Mesenchymal stem cell (in vitro differentiated cells and primary cell): ENCODE measurements at places on chromosomes 4 and X.

DNA sequence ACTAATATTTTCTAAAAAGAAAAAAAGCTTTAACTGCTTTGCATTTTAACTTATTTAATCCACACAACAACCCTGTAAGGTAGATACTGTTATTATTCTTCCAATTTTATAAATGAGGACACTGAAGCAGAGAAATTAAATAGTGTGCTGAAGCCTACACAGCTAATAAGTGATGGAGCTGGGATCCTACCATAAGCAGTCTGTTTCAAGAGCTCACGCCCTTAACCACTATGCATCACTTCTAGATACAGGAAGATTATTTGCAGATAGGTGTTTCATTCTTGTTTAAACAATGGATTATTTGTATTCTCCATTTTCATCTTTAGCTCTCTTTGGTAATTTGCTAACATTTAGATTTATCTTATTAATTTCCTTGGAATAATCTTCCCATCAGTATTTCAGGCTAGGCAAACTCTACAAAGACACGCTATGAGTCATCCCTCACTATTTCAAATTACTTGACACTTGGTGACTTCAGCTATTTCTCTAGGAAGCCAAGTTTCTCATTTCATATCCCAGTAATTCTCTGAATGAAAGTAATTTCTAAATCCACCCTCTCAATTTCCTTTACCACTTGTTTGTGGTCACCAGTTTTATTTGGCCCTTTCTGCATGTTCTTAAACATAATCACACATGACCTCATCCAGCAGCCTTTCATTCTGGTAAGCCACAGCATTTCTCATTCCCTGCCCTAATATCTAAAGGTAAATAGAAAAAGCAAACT is 67.3 kb downstream of the ASB9 start:
- peak; percentile 45 for DNase-seq

- DNase-seq, result no peak
Measured at GRCh38 chrX:65609237-65609636, 58.2 kb upstream of the MSN start.

DNA sequence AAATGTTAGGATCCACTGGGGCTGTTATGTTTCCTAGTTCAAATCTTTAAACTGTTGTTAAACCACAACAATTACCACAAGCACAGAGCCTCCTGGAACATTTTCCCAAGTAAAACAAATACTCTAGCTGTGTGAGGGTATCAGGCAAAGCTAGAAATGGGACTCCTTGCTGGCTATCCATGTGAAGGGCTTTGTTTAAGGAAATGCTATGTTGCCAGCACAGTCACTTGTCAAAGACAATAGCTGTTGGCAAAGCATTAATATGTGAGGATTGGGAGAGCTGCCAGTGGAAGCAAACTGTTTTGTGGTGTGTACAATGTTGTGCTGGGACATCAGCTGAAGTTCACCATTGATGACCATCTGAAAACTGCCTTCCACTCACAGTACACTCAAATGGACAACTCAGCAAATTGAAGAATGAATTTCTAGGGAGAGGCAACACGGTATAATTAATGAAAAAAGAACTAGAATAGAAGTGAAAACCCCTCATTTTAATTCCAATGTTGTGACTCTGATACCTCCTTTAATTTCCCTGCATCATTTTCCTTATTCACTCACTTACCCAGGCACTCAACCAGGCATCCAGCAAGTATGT is 100.8 kb downstream of the ANXA3 start:
- no peak for DNase-seq

DNA sequence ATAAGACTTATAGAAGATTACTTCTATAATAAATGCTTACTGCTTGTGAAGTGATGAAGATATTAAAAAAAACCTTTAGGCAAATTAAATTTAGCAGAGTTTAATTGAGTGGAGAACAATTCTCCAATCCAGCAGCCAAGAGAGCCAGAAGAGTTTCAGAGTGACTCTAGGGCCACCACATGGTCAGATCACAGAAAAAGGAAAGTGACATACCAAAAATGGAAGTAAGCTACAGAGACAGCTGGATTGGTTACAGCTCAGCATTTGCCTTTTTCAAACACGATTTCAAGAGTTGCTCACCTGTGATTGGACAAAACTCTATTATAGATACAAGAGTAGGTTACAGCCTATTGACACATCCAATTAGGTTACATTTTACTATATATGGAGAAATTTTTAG is 79.0 kb upstream of the TRAM1L1 start:
- DNase-seq, result no peak

- DNase-seq, result no peak
Measured at GRCh38 chr4:159787901-159788300, 685.0 kb downstream of the RAPGEF2 start.

DNA sequence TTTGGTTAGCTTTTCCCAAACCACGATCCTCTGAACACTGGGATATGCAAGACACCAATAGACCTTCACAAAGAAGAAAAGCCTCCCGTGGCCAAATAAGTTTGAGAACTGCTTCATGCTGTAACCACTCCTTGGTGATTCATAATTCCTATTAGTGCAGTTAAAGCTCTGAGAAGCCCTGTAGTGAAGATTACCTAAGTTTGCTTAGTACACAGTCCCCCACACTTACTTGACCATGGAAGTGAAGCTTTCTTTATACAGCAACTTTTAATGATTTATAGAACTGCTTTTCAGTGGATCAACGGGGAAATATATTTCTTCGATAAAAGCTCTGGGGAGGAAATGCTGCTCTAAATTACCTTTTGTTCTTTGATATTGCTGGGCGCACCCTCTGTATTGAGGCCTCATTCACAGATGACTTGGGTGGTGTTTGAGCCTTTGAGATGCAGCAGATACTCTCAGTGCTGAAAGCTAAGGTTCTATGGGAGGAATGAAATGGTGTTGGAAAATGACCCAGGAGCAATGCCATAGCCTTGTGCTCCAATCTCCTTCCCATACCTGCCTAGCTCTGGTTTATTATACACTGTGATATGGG is 67.4 kb downstream of the CBLL2 start:
- no peak for DNase-seq

- no peak for DNase-seq
Measured at GRCh38 chrX:103396186-103396585, 19.8 kb downstream of the BEX3 start.

DNA sequence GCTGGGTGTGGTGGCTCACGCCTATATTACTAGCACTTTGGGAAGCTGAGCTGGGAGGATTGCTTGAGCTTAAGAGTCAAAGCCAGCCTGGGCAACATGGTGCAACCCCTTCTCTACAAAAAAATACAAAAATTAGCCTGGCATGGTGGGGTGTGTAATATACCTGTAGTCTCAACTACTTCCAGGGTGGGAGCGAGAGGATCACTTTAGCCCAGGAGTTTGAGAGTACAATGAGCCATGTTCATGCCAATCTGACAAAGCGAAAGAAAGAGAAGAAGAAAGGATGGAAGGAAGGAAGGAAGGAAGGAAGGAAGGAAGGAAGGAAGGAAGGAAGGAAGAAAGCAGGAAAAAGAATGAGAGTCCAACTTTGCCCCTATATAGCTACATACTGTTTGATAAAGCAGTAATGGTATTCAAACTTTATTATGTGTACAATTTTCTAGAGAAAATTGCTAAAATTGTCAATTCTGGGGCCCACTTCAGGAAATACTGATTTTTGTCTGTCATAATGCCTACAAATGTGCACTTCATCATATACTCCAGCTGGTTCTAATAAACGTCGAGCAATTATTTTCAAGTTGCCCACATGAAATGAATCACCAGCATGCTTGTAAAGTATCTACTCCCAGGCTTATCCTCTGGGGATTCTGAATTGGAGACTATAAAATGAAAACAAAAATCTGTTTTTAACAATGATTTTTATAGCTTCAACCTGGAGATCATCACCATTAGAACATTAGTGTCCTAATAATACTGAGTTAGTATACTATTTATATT is 132.3 kb downstream of the NDST4 start:
- no peak for DNase-seq

GRCh38 chrX:70324326-70324725 is 34.4 kb downstream of the KIF4A start:
- peak; percentile 11 for DNase-seq

GRCh38 chr4:82797040-82797404 is 1.6 kb downstream of the SCD5 start:
- DNase-seq, result peak; percentile 20

DNA sequence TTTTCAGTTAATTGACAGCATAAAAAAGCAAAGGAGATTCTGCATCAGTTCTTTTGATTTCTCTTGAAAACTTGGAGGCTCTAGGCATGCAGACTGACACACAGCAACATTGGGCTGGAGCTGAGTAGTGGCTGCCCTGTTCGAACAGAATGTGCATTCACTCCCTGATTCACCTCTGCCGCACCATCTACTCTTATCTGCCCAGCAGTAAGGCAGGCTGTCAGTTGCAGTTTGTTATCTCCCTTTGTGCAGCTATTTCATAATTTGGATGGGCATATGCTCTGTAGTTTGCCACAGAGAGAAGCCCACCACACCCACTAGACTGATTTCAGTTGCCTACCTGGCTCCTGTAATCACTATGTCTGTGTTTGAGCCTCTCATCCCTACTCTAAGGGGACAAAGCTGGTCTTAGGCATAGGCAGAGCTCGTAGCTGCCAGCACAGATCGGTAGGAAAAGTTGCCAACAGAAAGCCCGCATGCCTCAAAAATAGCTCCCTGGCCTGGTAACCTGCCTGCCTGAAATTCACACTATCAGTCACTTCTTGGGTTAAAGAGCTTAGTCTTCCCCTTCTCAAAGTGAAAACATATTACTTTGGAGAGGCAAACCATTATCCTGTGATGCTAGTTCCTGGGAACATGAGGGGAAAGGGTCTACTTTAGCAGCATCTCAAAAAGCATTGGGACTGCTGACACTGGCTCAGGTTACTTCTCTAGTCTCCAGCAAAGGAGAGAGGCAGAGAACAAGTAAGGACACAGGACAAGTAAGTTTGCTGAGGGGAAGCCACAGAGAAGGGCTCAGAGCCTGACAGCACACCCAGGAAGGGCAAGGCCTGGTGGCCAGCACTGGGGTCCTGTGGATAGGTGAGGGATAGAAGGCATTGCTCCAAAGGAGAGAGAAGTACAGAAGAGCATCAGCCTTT is 75.9 kb upstream of the TMEM164 start:
- no peak for DNase-seq

DNA sequence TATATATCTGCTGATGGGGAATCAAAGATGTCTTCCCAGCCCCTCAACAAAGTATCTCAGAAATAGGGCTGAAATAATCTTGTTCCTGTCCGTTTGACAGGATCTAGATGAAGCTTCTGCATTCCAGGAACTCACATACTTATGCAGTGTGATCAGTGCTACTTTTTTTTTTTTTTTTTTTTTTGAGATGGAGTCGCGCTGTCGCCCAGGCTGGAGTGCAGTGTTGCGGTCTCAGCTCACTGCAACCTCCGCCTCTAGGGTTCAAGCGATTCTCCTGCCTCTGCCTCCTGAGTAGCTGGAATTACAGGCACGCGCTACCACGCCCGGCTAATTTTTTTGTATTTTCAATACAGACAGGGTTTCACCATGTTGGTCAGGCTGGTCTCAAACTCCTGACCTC is 36.4 kb downstream of the DHX15 start:
- DNase-seq, result no peak

DNA sequence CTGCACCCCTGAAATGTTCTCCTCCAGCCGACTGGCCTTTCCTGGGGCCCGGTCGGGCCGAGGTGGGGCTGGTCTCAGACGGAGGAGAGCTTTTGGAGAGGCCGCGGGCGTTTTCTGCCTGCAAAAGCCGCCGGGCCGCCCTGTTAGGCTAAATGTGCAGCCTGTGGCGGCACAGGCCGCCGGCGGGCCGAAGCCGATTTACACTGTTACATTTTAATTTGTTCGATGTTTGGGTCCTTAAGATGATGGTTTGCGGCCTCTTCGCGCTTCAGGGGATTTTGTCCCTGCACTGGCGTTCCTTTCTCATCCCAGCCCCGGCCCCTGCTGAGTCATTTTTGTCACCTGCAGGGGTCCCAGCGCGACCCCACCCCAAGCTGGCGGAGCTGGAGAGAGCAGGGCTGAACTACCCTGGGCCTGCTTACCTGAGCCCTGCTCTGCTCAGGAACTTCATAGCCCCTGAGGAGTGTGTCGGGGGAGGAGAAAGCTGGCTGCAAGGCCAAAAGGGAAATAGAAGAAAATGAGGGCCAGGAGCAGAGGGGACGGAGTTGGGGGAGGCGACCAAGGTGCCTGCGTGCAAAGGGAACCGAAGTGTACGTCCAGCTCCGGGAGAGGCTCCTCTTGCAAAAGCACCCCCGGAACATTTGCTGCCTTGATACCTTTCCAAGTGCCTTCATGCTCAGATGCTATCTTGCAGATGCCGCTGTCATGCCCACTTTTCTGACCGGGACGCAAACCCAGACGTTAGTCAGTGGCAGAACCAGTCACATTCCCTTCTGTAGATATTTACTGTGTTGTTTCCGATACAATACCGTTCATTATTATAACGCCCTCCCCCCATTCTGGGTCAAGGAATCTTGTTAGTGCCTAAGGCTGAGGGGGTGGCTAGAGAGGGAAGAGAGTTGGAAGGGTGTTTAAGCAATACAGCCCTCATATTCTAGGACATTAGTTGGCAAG is 977 bp upstream of the RBBP7 start:
- DNase-seq, result peak; percentile 20

GRCh38 chr4:112173593-112174558 is 28.6 kb downstream of the FAM241A start:
- DNase-seq, result peak; percentile 46

GRCh38 chr4:150217192-150217591 is 138.9 kb downstream of the DCLK2 start:
- DNase-seq, result peak; percentile 58

GRCh38 chrX:141185366-141185765 is 8.4 kb upstream of the LDOC1 start:
- no peak for DNase-seq

- no peak for DNase-seq
Measured at GRCh38 chr4:130486186-130486585, 1390.2 kb downstream of the C4orf33 start.

DNA sequence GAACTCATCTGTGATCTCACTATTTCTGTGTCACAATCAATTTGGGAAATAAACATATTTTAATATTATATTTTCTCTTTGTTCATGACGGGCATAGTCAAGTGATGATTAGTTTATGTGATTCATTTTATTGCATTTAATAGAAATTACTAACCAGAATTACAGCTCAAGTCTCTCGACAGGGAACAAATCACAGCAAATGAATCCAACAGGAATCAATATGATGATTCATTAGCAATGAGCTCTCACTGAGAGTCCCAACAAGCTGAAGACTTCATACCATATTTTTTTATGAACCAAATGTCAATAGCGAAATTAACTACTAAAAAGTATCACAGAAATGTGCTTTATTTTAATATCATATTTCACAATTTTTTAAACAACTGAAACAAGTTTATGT is 649.7 kb downstream of the GRID2 start:
- DNase-seq, result no peak

- DNase-seq, result no peak
Measured at GRCh38 chr4:145776208-145776607, 96.3 kb downstream of the C4orf51 start.
